ENCODE measurements at places on chromosomes 6 and 20. TPM values are rescaled to one million over a fixed set of nuclear protein-coding genes. Genes with fewer than 3 reads are reported as not detected.

The PAK5 gene
- not detected for total RNA-seq

The CALHM5 gene
- 0.06 TPM for total RNA-seq

The RAET1L gene
- 0.25 TPM for total RNA-seq

The EFCAB8 gene
- total RNA-seq, result not detected

The PCSK2 gene
- not detected for total RNA-seq

The MAK gene
- total RNA-seq, result 0.20 TPM
